NCI-H774 (cell line): ENCODE measurements at places on chromosomes 11 and 22.
A peak's percentile ranks its signal among the peaks of the same experiment; 100 is the strongest.

GRCh38 chr22:17486313-17486712 lies 77.0 kb upstream of the SLC25A18 start:
- DNase-seq = no peak

DNA sequence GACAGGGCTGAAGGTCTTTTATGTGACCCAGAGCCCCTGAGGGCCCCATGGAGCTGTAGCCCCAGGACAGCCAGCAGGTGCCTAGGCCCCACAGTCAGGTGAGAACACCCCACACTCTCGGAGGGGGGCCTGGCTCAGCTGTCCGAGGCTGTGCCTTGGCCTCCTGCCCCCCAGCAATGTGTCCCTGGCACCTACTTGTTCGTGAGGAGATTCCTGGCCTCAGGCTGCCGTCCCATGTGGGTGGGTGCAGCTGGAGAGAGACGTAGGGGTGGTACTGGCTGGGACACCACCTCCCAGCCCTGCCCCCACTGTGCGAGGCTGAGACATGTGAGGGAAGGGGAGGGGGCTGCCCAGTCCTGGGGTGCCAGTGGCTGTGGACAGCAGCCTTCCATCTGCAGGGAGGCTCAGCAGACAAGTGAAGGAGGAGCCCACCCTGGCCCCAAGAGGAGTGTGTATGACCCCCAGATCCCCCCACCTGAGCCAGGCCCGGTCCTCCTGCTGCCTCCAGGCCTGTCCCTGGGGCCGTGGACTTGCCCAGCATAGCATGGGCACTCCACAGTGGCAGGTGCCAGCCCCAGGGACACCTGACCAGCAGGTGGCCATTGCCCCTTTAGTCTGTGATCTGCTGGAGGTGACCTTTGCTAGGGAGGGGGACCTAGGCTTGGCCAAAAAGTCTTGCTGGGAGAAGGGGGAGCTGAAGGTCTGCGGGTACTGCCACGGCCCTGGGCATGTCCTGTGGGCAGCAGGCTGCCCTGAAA lies 17.0 kb downstream of the IL17REL start:
- no peak for DNase-seq

DNA sequence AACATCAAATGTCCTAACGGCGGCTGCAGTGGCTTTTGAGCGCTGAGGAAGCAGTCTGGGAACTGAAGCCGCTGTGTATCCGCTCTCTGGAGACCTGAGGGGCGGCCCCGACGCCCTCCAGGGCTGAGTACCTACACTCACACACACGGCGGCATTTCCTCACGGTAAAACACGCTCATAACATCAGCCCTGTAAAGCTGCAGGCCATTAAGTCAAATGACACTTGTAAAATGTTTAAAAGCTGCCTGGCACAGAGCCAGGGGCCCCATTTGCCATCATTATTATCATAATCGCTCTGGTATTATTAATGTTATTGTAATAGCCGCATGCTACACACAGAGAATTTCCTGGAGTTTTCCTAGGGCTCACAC lies 5.1 kb downstream of the CARS1 start:
- peak; percentile 23 for DNase-seq

- no peak for DNase-seq
Measured at GRCh38 chr11:102447193-102447592, 5.4 kb downstream of the TMEM123 start.
